ENCODE measurements at places on chromosomes 12 and 14.

GRCh38 chr12:2970744-2971143, 11.5 kb downstream of the TEAD4 start:
- DNase-seq: no peak

GRCh38 chr12:107660235-107660634, 25.4 kb upstream of the PWP1 start:
- DNase-seq: no peak

DNA sequence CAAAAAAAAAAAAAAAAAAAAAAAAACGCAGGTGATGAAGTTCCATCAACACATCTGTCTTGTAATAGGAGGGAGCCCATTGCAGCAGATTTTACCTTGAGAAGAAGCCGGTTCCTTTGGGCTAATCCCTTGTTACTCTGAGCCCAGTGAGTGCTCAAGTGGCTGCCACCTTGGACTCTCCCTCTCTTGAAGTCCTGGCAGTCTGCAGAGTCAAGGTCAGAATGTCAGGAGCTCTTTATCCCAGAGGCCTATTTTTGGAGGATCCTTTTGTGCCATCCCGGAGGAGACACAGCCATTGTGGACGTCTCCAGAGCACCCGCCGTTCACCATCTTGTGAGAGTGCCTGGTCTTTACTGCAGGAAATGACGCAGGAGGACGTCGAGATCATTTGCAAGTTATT, 344.2 kb upstream of the FKBP4 start:
- no peak for DNase-seq

DNA sequence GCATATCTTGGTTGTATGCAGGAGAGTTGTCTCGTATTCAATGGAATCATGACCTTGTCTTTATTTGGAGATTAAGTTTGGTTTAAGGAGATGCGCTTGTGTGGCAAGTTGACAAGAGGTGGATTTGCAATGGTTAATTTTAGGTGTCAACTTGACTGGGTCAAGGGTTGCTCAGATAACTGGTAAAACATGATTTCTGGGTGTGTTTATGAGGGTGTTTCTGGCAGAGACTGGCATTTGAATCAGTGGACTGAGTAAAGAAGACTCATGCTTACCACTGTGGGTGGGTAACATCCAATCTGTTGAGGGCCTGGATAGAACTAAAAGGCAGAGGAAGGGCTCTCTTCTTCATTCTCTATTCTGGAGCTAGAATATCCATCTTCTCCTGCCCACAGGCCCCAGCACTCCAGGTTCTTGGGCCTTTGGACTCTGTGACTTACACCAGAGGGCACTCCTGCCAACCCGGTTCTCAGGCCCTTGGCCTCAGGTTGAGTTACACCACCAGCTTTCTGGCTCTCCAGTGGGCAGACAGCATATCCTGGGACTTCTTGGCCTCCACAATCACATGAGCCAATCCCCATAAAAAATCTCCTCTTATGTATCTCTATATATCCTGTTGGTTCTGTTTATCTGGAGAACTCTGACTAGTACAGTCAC, 141.5 kb upstream of the ARID2 start:
- DNase-seq: no peak

DNA sequence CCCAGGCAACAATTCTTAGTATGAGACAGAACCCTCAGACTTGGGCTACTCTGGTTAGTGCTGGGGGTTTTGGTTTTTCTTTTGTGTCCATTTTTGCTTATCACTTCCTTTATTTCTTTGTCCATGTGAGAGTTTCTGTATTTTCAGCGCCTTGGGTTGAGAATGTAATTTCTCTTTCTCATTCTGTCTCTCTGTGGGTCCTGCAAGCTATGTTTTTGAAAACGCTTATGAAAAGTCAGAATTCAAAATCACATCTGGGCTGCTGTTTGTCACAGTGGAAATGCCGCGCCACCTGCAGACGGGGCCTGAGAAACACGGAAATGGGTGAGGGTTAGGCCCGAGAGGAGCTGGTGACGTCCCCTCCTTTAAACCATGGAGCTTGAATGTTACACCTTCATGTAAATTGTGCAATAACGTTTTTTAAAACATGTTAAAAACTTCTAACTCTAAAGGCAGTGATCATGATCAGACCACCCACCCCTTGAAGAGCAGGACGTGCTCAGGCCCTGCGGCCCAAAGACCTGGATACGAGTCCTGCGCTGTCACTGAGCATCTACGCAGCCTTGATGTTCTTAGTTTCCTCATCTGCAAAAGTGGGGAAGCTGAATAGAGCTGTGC, 26.1 kb downstream of the JDP2 start:
- no peak for DNase-seq
